Memory B cell (primary cell): ENCODE measurements at places on chromosomes 12 and 14.
A peak's percentile ranks its signal among the peaks of the same experiment; 100 is the strongest.

DNA sequence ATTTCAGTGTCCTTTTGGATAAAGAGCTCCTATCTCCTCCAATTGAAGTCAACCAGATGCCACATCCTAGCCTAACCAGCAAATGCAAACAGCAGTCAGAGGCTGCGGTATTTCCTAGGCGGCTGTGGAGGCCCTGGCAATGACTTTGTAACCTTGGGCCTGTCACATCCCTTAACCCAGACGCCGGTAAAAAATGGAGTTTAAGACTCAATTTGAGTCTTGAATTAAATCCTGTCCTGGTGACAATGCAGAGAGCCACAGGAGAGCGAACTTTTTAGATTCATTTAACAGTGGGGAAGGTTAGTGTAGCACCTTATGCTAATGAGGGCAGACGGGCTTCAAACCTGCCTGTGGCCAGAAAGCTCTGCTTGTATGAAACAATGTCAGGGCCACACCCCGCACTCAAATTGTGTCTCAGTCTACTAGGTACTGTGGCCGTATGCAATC lies 1.3 kb downstream of the C12orf75 start:
- H3K27me3 ChIP-seq, result no peaks in the 10 kb centered on the region
- no peak for DNase-seq
- peaks cover 3% of the 10 kb centered on the region for H3K36me3 ChIP-seq
- peaks cover 35% of the 10 kb centered on the region for H3K4me1 ChIP-seq
- peak overlapping the region; percentile 81 for H3K4me3 ChIP-seq
- H3K27ac ChIP-seq, result peak overlapping the region; percentile 62

GRCh38 chr12:122979908-122980182 lies 636 bp upstream of the ARL6IP4 start:
- H3K4me3 ChIP-seq, result peak overlapping the region; percentile 93
- no peak for DNase-seq
- no peaks in the 10 kb centered on the region for H3K27me3 ChIP-seq

GRCh38 chr12:47852096-47852571 lies 32.4 kb upstream of the HDAC7 start:
- no peaks in the 10 kb centered on the region for H3K4me1 ChIP-seq
- DNase-seq, result no peak
- H3K27me3 ChIP-seq, result peaks cover 5% of the 10 kb centered on the region

DNA sequence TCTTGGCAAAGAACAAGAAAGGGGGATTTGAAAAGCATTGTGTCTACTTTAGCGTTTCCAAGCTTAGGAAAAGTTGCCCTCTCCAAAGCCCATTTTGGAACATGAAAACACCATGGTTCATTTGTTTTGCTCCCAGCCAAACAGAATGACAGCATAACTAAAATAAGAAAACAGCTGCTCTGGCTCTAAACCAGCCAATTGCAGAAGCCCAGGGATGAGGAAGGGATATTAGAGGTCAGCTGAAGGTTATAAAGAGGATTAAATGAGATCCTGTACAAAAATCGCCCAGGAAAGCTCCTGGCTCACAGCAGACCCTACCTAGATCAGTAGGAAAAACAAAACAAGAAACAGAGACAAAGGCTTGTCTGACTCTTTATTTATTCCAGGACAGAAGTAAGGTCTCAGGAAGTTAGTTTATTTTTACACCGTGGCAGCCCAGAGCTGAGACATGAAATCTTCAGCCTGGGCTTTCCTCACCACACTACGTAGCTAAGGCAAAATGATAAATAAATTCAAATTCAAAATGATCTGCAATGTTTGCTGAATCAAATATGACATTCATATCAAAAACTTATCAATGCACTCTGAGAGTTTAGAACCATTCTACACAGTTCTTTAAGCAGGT lies 25.9 kb downstream of the SPX start:
- H3K27me3 ChIP-seq, result no peaks in the 10 kb centered on the region
- H3K4me3 ChIP-seq, result no peak overlapping the region
- no peak overlapping the region for H3K27ac ChIP-seq
- H3K36me3 ChIP-seq, result no peaks in the 10 kb centered on the region
- DNase-seq, result no peak

GRCh38 chr14:92846162-92846897 lies 52.2 kb downstream of the GOLGA5 start:
- H3K4me3 ChIP-seq, result no peak overlapping the region
- H3K4me1 ChIP-seq, result peaks cover 15% of the 10 kb centered on the region
- H3K27me3 ChIP-seq, result peaks cover 6% of the 10 kb centered on the region

GRCh38 chr14:98280436-98280835 lies 991.6 kb downstream of the BCL11B start:
- no peaks in the 10 kb centered on the region for H3K4me1 ChIP-seq
- H3K4me3 ChIP-seq, result no peak overlapping the region
- no peaks in the 10 kb centered on the region for H3K36me3 ChIP-seq

GRCh38 chr12:53060721-53061276 lies 10.9 kb downstream of the TNS2 start:
- H3K4me3 ChIP-seq, result no peak overlapping the region
- H3K27ac ChIP-seq, result no peak overlapping the region
- H3K27me3 ChIP-seq, result peaks cover 4% of the 10 kb centered on the region
- no peaks in the 10 kb centered on the region for H3K4me1 ChIP-seq
- H3K36me3 ChIP-seq, result peaks cover 11% of the 10 kb centered on the region

- no peaks in the 10 kb centered on the region for H3K36me3 ChIP-seq
- no peak overlapping the region for H3K27ac ChIP-seq
- H3K4me3 ChIP-seq, result no peak overlapping the region
- H3K27me3 ChIP-seq, result peaks cover 4% of the 10 kb centered on the region
Observed at GRCh38 chr12:7293670-7294069, 10.2 kb upstream of the ACSM4 start.
